ENCODE measurements at places on chromosomes 1 and 21.
A peak's percentile ranks its signal among the peaks of the same experiment; 100 is the strongest.

DNA sequence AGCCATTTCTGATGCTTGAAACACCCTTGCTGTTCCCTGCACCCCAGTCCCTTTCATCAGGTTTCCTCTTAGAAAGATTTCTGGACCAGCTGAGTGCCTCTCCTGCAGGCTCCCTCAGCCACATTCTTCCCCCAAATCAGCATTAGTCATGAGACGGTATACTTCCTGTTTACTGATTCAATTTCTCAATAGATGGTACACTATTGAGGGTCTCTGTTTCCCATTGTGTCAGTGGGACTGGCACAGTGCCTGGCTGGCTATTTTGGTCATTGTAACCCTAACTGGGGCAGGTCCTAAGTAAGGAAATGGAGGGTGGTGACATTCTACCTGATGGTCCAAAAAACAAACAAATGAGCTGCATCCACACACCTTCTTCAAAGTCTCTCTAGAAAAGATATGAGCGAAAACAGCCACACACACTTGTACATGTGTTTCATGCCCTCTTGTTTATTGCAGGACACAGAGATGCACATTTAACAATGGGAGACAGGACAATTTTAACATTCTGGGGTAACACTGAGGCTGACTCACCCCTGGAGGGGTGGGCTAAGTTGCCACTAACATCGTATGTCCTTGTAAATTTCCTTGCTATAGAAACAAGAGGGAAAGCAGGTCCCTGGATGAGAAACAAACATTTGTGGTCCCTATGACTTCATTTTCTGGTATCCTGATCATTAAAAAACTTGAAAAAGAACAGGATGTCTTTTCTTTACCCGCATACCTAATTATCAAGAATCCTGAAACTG, 77.5 kb downstream of the RRAGC start:
- no peak for DNase-seq

- no peak for DNase-seq
Observed at GRCh38 chr1:233025567-233025966, 75.2 kb downstream of the NTPCR start.

DNA sequence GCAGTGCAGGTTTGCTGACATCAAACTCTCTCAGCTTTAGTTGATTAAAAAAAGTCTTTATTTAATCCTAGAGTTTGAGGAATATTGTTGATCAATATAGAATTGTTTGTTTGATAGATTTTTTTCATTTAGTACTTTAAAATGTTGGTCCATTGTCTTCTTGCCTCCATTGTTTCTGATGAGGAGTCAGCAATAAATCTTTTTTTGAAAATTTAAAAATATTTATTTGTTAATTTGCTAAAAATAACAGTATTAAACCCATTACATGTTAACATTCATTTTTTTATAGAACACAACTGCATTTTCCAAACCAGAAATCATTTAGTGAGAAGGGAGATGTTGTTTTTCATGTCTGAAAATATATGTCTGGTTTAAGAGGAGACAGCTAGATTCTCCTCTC, 173.8 kb upstream of the USP24 start:
- DNase-seq = no peak

DNA sequence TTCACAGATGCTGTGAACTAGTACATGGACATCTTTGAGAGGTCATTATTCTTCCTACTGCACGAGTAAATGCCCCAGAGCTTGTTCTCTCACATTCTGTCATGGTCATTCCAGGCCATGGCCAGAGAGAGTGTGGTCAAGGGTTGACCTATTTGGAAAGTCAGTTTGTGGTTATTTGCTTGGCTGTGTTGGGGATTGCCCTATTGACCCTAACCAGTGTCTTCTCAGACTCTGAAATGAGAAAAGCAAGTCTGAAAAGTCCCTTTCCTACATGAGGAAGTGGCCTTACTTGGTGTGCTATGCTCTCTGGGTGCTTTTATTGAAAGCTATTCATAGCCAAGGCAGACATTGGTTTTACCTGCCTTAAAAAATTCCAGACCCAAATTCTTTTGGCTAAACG, 26.6 kb downstream of the CLIC6 start:
- no peak for DNase-seq

- no peak for DNase-seq
Observed at GRCh38 chr1:78255846-78256245, 210.1 kb downstream of the GIPC2 start.

DNA sequence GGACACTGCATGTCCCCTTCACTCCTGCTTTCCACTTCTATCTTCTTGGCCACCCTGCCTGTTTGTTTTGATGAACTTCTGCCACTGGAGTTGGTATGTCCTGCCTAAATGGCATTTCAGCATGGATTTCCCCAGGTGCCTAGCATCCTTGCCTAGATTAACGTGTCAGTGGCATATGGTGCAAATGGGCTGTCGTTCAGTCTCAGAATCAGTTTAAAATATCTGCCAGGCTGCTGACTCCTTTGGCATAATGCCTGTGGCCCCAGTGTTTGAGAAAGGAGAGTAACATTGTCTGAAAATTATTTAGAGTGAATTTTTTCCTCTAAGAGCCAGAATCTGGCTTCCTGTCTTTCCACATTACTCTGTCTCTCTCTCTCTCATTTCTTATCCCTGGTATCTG, 64.9 kb upstream of the BARHL2 start:
- DNase-seq = no peak

GRCh38 chr1:2951856-2952255, 69.4 kb upstream of the ACTRT2 start:
- no peak for DNase-seq

DNA sequence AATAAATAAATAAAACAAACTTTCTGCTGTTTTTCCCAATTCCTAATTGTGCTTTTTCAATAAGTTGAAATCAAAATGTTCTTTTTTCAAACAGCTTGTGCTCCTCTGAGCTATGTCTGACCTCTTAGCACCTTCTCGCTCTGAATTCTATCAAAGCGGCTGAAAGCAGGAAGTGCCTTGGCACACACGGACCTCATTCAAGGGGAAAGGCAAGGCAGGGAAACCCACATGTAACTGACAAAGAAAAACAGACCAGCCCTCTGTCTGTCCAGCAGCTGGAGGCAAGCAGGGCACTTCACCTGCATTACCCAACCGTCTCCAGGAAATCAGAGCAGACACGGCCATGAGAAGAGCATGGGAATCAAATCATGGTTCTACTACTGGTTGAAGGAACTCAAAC, 56.7 kb downstream of the PLPP3 start:
- no peak for DNase-seq

DNA sequence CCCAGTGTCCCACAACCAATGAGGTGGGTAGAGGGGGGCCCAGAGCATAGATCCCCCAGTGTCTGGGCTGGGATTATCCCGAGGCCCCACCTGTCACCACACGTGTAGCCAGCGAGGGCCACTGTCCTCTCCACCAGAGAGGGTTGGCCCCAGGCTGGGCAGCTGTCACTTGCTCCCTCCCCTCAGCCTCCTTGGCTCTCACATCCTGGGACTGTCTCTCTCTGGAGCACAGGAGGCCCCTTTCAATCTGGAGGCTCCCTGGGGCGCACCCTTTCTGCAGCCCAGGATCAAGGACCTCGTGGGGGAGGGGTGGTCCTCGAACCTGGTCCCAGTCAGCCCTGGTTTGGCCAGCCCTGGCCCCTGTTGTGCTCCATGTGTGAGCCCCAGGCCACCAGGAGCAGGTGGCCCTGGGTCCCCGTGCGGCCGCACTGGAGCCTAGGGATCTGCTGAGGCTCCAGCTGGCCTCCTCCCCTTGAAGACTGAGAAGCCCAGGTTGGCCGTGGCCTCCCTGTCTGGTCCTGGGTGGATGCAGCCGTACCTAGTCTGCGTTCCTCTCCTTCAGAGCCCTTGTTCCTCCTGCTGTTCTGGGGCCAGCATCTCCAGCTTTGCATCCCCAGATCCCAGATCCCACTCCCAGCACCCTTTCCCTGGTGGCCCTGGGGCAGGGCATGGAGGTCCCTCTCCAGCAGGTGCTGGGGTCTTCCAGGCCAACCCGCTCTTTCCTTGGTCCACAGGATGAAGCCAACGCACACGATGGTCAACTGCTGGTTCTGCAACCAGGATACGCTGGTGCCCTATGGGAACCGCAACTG, 6.7 kb downstream of the TMEM201 start:
- DNase-seq = peak; percentile 92

DNA sequence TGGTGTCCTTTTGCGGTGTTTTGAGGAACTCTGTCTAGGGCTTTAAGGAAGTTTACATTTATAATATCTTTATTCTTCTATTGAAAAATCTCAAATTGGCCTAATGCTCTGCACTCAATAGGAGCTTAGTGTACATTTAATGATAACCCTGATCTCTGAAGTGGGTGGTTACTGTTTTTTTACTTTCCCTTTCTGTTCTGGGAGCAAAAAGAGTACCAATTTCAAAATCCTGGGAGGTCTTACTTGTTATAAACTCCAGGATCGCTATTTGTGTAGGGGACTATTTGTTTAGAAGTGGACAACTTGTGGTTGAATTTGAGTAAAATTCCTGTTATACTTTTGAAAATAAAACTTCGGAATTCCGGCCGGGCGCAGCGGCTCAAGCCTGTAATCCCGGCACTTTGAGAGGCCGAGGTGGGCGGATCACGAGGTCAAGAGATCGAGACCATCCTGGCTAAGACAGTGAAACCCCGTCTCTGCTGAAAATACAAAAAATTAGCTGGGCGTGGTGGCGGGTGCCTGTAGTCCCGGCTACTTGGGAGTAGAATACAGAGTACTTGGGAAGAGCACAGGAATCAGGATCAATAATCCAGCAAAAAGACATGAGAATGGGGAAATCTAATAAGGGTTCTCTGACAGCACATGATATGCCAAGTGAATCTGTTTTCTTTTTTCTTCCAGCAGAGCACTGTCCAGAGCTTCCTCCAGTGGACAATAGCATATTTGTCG, 1.1 kb downstream of the C4BPB start:
- no peak for DNase-seq

DNA sequence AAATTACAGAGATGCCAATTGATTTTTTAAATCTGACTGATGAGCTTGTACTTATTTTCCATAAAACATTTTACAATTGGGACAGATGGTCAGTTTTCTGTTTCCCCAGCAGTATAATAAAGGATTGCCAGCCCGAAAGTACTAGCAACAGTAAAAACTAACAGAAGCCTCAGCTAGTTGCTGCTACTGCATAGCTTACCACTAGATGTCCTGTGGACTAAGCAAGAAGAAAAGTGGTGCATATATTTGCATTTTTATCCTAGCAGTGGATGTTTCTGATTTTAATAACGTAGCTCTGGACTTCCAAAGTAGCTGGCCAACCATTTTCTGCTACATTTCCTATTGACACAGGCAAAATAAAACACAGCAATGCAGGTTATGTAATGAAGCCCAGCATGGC, 241.5 kb downstream of the BARHL2 start:
- no peak for DNase-seq

- no peak for DNase-seq
Observed at GRCh38 chr1:223837206-223837605, 8.5 kb downstream of the TP53BP2 start.

- DNase-seq = peak; percentile 74
Observed at GRCh38 chr1:202807451-202807925, 733 bp downstream of the KDM5B start.

- no peak for DNase-seq
Observed at GRCh38 chr1:79006564-79006963, at the start of gene ADGRL4. ADGRL4 (minus strand) TSS chr1:79006730; CDS start chr1:79006654, 76 bp downstream.

DNA sequence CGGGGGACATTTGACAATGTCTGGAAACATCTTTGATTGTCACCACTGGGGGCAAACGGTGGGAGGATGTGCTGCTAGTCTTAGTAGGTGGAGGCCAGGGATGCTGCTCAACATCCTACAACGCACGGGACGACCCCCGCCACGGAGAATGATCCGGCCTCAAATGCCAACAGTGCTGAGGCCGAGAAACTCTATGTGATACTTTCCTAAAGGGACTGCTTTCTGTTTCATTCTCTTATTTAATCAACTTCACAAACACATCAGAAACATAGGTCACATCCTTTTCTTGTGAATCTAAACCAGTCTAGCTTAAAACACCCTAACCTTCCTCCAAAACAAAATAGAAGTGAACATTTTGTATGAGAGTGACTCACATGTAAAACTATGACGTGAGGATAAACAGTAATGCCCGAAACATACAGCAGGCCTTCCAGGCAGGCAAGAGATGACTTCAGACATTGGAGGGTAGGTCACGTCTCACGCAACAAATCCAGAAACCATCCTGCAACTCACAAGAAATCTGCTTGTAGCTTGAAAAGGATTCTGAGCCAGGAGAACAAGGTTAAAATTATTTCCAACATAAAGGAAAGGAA, 37.2 kb upstream of the ETS2 start:
- no peak for DNase-seq

DNA sequence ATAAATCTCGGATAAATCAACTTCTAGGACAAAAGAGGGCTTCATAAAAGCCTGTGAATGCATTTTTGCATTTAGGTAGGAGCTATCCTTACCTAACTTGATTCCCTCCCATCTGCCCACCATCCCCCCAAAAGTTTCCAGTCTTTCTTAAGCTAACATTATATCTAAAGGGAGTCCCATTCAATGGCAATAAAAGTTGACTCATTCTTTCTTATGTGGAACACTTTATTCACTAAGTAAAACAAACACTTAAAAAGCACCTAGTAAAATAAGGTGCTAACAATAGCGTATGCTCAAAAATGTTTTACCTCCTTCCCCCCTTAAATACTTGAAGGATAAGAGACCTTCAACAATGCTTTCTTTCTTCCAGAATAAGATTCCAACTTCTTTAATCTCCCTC, 83.8 kb downstream of the GON4L start:
- DNase-seq = no peak

DNA sequence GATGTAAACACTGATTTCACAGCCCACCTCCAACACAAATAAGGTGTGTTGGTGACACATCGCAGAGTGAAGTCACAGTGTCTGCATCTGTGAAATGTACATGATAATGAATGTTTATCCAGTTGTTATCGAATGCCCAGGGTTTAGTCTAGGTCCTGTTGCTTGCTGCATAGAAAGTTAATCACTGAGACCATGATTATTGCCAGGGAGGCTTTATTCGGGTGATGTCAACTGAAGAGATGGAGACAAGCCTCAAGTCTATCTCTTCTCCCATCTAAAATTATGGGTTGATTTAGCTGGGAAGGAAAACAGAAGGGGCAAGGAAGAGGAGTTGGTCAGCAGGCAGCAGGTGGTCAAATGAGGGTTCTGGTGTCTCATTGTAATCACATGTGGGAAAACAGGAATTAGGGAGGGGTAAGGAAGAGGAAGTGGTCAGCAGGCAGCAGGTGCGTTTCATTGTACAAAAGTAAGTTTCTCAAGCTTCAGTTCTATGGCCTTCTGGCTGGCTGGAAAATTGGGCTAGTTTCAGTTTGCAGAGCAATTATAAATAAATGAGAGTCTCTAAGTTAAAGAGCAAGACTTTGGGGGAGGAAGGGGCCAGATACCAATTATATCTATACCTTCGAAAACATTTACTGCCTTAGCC, 146.3 kb upstream of the DNAH14 start:
- no peak for DNase-seq

Measured in WERI-Rb-1 (cell line).